ENCODE measurements at places on chromosomes 6 and 20.

- no peak for DNase-seq
Measured at GRCh38 chr20:44362466-44362940, 7.0 kb downstream of the HNF4A start.

DNA sequence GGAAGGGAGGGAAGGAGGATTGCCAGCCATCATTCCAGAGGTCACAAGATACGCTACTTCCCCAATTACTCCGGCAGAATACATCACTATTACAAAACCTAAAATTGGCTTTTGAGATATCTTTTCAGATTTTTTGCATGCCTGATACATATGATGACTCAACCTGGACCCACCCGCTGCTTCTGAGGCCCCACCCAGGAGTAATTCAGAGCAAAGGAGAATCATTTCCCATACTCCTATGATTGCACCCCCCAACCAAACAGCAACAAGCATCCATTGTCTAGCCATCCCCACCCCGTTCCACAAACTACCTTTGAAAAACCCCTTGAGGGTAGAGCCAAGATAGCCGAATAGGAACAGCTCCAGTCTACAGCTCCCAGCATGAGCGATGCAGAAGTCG, 163.5 kb upstream of the GJE1 start:
- DNase-seq: no peak

DNA sequence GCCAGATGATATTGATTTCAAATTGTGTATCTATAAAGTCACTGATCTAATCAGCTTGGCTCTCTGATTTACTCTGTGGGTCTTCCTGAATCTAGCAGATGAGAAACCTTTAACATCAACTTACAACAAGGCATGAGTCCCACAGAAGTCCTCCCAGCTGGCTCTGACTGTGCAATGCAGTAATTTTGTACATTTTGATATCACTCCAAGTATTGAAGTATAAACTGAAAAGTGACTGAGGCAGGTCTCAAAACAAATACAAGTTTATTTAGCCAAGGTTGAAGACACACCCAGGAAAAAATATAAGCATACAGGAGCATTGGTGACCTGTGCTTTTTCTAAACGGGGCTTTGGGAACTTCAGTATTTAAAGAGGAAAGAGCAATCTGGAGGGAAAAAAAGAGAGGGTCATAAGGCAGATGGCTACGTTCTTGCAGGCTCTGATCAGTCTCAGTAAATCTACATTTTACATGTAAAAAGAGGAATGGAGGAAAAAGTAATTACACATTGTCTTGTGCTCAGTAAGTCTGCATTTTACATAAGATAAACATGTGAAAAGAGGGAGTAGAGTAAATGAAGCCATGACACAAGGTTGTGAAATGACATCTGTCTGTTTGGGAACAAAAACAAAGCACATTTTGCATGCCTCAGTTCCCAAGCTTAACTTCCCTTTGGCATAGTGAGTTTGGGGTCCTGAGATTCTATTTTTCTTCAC, 59.5 kb downstream of the CRYBG1 start:
- DNase-seq: no peak

- DNase-seq: peak; percentile 61
Measured at GRCh38 chr6:170152989-170153388, 137.9 kb downstream of the DLL1 start.

GRCh38 chr6:154613137-154613676, 102.7 kb upstream of the CNKSR3 start:
- no peak for DNase-seq

DNA sequence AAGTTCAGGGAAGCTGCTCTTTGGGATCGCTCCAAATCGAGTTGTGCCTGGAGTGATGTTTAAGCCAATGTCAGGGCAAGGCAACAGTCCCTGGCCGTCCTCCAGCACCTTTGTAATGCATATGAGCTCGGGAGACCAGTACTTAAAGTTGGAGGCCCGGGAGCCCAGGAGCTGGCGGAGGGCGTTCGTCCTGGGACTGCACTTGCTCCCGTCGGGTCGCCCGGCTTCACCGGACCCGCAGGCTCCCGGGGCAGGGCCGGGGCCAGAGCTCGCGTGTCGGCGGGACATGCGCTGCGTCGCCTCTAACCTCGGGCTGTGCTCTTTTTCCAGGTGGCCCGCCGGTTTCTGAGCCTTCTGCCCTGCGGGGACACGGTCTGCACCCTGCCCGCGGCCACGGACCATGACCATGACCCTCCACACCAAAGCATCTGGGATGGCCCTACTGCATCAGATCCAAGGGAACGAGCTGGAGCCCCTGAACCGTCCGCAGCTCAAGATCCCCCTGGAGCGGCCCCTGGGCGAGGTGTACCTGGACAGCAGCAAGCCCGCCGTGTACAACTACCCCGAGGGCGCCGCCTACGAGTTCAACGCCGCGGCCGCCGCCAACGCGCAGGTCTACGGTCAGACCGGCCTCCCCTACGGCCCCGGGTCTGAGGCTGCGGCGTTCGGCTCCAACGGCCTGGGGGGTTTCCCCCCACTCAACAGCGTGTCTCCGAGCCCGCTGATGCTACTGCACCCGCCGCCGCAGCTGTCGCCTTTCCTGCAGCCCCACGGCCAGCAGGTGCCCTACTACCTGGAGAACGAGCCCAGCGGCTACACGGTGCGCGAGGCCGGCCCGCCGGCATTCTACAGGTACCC, at the start of gene ESR1:
Gene ESR1 (plus strand): TSS at position 170 of the 858 bp plus-strand sequence. CDS start 231 bp downstream, at position 401.
- DNase-seq: peak; percentile 28

DNA sequence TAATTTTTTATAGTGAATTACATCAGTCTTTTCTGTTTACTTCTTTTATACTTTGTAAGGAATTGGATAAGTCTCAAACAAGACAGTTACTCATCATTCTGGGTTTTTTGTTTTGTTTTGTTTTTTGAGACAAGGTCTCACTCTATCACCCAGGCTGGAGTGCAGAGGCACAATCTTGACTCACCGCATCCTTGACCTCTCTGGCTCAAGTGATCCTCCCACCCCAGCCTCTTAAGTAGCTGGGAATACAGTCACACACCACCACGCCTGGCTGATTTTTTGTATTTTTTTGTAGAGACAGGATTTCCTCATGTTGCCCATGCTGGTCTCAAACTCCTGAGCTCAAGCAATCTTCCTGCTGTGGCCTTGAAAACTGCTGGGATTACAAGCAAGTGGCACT, 524.3 kb downstream of the EYS start:
- peak; percentile 44 for DNase-seq

- DNase-seq: no peak
Measured at GRCh38 chr20:6122111-6122872, 538 bp downstream of the FERMT1 start.

DNA sequence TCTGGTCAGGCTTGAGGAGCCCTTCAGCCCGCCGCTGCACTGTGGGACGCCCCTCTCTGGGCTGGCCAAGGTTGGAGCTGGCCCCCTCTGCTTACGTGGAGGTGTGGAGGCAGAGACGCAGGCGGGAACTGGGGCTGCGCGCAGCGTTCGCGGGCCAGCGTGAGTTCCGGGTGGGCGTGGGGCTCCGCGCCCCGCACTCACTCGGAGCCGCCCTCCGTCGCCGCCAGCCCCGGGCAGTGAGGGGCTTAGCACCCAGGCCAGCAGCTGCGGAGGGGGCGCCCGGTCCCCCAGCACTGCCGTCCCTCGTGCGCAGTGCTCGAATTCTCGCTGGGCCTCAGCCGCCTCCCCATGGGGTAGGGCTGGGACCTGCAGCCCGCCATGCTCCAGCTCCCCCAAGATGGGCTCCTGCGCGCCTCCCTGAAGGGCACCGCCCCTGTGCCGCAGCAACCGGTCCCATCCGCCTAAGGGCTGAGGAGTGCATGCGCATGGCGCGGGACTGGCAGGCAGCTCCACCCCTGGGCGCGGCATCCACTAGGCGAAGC, 695.9 kb downstream of the EPHA7 start:
- no peak for DNase-seq

DNA sequence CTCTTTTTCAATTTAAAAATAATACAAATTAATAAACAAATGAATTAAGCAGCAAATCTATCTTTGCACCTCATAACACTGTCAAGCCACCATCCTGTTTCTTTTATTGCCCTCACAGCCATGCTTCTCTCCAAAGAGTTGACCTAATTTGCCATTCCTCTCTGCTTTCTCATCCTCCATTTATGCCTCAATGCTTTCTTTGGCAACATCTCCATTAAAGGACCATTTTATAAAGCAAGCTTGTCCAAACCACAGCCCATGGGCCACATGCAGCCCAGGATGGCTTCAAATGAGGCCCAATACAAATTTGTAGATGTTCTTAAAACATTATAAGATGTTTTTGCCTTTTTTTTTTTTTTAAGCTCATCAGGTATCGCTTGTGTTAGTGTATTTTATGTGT, 26.4 kb upstream of the MEI4 start:
- no peak for DNase-seq

DNA sequence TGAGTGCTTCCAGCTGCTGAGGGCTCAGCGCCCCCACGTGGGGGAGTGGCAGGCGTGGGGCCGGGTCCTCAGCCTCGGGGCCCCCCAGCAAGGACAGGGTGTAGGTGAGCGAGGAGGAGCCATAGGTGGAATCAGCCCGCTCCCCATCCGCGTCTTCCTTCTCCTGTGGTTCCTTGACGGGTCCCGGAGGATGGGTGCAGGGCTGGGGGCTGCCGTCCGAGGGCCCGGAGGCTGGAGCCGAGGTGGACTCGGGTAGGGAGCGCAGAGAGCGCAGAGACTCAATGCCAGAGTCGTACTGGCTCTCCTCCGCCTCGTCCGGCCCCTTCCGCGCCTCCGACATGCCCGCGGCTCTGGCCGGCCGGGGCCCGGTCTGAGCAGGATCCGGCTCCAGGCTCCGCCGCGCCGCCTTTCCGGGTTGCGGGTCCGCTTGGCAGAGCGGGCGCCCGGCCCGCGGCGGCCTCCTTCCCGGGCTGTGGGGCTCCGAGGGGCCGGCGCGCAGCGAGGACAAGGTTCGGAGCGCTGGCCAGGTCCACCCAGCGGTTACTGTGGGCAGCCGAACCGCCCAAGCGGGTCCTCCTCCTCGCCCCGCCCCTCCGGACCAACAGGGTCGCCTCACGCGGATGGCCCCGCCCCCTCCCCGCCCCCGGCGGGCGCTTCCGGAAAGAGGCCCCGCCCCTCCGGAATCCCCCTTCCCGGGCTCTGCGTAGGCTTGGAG, at the start of gene NFKBIE:
Gene NFKBIE (minus strand): TSS at position 545 of the 715 bp plus-strand sequence. CDS start 205 bp downstream, at position 340.
- DNase-seq: peak; percentile 96

- DNase-seq: no peak
Measured at GRCh38 chr6:163573503-163574179, 159.1 kb downstream of the QKI start.

DNA sequence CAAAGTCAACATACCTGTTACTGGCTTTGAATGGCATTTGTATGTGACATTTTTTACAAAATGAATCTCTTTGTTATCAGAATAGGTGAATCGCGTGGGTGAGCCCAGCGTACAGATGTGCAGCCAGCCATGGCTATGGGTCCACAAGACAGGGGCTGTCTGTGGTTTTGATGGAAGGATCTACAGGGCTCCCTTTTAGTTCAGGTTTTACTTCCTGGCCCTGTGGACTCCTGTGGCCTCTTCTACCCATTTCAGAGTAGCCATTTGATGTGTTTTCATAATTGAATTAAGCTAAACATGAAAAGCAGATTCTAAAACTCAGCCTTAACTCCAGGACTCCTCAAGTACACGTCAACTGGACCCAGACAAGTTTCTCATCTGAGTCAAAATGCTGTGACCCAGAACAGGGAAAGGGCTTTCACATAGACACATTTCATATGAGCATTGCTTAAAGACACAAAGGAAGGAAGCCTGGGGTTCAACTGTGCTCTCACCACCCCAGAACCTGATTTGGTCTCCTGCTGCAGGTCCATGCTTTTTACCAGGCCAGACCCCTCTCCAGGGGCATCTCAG, 105.3 kb upstream of the NAA20 start:
- no peak for DNase-seq

DNA sequence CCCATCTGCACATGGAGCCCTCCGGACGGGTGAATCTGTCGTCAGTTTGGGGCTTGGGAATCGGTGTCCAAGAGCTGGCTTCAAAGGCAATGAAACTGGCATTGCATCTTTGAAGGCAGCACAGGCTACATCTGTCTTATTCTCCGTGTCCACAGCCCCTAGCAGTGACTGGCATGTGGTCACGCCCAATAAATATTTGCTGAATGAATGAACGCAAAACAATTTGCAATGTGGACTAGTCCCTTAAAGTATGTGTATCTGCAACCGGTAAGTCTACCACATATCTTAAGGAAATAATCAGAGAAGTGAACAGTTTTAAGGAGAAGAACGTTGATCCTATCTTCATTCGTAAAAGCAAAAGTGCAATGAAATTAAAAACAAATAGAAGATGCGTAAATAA, 8.0 kb upstream of the PMEPA1 start:
- DNase-seq: no peak

DNA sequence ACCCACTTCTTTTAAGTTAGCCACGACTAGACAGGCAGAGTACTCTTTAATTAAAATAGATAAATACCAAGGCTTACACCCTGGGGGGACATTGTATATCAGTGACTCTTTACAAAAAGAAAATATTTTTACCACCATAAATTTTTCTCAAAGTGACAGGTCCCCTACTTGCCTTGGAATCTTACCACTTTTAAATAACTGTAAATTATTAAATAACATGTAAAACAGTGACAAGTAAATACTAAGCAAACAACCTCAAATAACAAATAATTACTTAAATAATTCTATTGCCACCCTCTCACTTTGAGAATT, 116.3 kb downstream of the OGFRL1 start:
- no peak for DNase-seq

DNA sequence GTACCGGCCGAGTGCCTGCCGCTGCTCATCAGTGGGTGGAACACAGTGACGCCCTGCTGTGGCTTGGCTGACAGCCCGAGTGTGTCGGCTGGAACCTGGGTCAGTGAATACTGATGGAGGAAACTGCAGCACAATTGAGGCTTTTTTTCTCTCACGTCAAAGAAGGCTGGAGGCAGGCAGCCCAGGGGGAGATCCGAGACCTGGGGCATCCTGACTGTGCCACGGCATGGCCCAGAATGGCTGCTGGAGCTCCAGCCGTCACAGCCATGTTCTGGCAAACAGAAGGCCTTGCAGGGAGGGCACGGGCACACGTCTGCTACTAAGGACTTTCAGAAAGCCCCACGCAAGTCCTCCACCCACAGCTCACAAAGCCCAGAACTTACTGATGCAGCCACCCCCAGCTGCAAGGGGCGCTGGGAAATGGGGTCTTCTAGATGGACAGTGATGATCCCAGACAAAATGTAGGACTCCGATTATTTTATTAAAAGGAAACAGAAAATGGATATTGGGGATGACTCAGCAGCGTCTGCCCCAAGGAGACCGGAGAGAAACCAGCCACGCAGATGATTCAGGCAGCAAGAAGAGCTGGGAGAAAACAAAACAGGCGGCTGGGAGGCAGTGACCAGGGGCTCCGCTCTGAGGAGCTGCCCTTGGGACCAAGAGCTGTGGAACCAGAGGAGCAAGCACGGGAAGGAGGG, 140.0 kb downstream of the TAF4 start:
- no peak for DNase-seq

GRCh38 chr6:142857796-142858555, 87.0 kb downstream of the HIVEP2 start:
- no peak for DNase-seq

- DNase-seq: no peak
Measured at GRCh38 chr6:104633125-104633524, 226.6 kb downstream of the HACE1 start.

- DNase-seq: no peak
Measured at GRCh38 chr20:55057779-55058415, 582.5 kb downstream of the DOK5 start.

Data from adrenal gland (tissue), 19 donors.